ENCODE measurements at places on chromosomes 12 and 14.
A peak's percentile ranks its signal among the peaks of the same experiment; 100 is the strongest.

GRCh38 chr14:37436519-37436918, 158.5 kb downstream of the FOXA1 start:
- no peak for DNase-seq

DNA sequence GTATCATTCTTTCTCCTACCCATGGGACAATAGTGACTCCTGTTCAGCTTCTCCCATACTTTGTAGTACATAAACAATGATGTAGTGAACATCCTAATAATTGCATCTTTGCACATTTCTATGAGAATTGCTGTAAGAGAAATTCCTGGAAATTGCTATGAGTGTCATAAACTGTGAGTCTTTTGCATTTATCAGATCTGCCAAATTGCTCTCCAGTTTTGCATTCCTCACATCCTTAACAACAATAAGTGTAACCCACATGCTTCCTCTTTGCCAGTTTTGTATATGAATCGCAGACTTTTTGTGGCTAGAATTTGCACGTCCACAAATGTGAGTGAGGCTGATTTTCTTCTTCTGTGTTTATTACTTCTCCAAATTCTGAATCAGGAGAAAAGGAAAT, 124.0 kb upstream of the TBX5 start:
- no peak for DNase-seq

DNA sequence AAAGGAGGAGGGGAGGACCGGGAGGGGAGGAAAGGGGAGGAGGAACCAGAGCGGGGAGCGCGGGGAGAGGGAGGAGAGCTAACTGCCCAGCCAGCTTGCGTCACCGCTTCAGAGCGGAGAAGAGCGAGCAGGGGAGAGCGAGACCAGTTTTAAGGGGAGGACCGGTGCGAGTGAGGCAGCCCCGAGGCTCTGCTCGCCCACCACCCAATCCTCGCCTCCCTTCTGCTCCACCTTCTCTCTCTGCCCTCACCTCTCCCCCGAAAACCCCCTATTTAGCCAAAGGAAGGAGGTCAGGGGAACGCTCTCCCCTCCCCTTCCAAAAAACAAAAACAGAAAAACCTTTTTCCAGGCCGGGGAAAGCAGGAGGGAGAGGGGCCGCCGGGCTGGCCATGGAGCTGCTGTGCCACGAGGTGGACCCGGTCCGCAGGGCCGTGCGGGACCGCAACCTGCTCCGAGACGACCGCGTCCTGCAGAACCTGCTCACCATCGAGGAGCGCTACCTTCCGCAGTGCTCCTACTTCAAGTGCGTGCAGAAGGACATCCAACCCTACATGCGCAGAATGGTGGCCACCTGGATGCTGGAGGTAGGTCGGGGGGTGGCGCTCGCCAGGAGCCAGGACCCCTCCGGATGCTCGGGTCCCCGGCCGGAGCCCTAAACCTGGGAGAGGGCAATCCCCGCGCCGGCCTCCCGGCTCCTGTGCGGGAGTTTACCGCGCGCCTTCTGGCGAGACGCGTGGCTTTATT, at the start of gene CCND2:
Gene CCND2 (plus strand): TSS at position 111 of the 744 bp plus-strand sequence. CDS start 279 bp downstream, at position 390.
- DNase-seq = peak; percentile 97

GRCh38 chr12:31714406-31715271, 14.2 kb downstream of the AMN1 start:
- no peak for DNase-seq

GRCh38 chr12:6735448-6736191, 11.8 kb downstream of the COPS7A start:
- peak; percentile 81 for DNase-seq
